Activated T-cell treated with anti-CD3 and anti-CD28 coated beads for 4 hours (primary cell): ENCODE measurements at places on chromosomes 7 and 10.
A peak's percentile ranks its signal among the peaks of the same experiment; 100 is the strongest.

- DNase-seq = no peak
Observed at GRCh38 chr7:69682518-69682917, 84.2 kb downstream of the AUTS2 start.

GRCh38 chr7:38432671-38433070, 159.2 kb upstream of the TARP start:
- no peak for DNase-seq

DNA sequence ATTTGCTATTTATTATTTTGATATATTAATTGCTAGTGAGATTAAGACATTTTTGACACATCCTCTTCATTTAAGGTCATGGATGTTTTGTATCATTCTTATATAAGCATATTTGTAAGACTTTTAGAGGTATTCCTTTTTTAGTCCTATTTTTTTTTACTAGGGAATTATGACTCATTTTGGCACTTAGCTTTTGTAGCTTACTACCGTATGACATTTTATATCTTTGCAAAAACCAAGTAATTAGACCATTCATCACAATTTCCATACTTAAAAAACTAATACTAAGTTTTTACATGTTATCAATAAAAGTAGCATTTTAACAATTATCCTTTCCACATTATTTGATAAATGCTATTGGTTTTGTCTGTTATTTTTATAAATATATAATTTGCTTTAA, 41.6 kb downstream of the BMPR1A start:
- DNase-seq = no peak

- no peak for DNase-seq
Observed at GRCh38 chr7:111368381-111369065, 193.8 kb downstream of the IMMP2L start.

DNA sequence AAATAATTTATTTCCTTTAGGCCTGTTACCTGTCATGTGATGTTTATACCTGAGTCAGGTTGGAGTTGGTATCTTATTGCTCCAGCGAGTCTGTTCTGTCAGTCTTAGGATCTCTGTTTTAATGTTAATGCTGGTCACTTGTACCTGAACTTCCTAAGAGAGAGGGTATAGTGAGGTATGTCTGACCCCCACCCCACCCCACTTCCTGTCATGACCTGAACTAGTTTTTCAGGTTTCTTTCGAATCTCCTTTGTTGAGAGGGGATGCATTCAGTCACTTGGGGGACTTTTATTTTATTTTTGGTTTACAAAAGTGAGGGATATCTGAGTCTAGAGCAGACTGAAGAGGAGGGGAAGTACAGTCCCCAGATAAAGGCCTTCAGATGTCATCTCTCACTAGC, 769.0 kb upstream of the COBL start:
- DNase-seq = no peak

DNA sequence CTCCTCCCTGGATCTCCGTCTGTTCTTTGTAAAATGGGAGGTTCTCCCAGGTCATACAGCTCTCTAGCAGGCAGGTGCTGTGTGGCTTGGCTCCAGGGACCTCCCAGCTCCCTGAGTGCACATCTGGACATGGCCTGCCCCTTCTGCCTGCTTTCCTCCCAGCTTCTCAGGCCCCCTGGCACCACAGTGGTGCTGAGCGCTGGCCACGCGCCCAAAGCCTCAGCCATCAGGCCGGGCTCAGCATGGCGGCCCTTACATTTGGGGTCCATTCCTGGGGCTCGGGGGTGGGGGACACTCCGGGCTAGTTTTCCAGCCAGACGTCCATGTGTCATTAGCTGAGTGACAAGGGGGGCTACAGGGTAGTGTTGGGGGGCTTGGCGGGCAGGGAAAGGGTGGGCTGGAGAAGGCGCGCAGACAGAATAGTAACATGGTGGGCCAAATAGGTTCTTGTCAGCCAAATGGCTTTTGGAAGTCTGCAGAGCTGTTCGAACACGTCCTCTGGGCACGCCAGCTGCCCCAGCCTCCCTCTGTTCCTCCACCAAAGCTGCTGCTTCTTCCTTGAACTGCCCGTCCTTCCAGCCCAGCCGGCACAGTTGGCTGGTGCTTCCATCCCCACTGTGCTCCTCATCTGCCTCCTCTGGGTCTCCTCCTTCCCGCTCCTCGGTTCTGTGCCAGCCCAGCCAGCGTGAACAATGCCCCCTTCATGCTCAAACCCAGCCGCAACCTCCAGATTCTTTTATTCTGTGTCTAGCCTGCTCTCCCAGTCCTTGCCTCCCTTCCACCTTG, 65.9 kb downstream of the GOLGA7B start:
- no peak for DNase-seq

- DNase-seq = no peak
Observed at GRCh38 chr7:78159545-78159944, 361.0 kb downstream of the PHTF2 start.

DNA sequence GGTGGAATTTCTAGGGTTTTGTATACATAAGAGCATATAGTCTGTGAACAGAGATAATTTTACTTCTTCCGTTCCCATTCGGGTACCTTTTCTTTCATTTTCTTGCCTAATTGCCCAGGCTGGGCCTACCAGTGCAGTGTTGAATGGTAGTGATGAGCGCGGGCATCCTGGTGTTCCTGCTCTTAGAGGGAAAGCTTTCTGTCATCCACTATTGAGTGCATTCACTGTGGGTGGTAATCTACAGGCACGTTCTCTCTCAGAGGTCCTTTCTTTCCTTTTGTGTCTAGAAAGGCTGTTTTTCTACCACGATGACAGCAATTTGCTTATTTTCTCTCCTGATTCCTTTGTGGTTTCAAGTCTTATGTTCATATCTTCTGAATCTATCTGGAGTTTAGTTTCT, 65.0 kb downstream of the INPP5A start:
- no peak for DNase-seq

DNA sequence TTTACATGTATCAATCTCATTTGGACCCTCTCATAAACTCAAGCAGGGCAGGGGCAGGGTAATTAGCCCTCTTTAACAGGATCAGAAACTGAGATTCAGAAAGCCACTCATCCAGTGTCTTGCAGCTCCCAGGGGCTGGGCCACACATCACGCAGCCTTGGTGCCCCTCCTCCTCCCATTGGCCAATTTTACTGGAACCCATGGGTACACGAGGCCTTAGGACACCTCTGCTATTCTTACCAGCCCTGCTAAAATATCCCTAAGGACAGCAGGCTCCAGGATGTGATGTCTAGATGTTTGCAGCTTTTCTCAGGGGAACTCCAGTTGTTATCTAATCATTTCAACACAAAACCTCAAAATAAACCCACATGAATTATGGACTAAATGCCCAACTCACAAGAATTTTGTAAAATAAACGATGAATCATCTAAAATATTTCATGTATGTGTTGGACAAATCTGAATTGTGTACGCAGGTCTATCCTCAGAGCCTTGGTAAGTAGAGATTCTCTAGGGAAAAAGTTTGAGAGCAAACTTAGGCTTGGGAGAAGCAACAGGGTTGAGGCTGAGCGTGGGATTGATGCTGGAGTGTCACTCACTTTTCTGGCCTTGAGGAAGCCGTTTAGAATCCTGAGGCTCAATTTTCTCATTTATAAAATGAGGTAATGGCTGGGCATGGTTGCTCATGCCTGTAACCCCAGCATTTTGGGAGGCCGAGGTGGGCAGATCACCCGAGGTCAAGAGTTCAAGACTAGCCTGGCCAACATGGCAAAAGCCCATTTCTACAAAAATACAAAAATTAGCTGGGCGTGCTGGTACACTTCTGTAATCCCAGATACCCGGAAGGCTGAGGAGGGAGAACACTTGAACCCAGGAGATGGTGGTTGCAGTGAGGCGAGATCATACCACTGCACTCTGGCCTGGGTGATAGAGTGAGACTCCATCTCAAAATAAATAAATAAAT, 69.7 kb upstream of the TNS3 start:
- no peak for DNase-seq

GRCh38 chr7:84364708-84365107, 170.1 kb upstream of the SEMA3A start:
- DNase-seq = no peak

DNA sequence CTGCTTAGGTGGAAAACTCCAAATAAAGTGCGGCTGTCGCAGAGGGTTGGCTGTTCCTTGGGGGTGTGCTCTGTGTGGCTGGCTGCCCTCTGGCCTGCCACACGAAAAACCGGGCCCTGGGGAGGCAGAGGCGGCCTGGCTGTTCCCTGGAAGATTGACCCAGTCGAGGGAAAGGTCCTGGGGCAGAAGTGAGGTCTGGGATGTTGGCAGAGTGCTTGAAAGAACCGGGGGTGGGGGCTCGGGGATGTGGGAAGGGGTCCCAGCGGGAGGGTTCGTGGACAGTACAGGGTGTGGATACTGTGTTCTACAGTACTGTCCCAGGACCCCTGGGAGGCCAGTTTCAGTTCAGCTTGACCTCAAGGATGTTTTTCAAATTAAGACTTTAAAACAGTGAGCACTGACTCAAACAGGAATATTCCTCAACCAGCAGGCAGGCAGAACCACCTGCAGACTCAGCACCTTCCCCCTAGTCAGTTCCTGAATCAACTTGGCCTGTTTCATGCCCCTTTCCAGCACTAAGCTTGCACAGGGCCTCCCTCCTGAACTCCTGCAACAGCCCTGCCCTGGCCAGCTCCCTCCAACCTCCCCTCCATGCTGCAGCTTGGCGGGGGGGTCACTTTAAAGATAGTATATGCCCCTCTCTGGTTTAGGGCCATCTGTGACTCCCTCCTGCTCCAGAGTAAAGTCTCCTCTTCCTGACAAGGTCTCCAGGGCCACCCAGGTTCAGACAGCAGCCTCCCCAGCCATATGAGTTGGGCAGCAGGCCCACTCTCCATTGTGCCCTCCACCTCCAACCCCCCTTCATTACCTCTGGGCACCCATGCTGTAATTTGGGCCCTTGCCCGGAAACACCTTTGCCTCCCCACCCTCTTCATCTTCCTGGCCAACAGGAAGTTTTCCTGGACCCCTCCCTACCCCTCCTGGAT, 3.2 kb upstream of the ATP6V1F start:
- no peak for DNase-seq

- no peak for DNase-seq
Observed at GRCh38 chr7:1564603-1565022, 5.2 kb downstream of the PSMG3 start.

DNA sequence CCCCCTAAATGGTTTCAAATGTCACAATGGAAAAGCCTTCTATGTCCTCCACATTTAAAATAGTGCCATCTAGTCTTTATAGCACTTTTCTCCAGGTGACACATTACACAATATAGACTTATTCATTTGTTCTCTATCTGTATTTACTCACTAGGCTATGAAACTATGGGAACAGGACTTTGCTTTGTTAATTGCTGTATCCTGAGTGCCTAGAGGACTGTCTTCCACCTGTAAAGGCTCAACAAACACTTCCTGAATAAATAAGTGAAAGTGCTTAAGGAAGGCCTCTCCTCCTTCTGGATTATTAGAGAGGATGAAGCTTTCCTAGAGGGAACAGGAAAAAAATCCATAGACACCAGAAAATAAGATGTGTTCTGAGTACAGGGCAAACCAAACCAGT, 397.6 kb upstream of the LRRN3 start:
- no peak for DNase-seq

GRCh38 chr10:5975641-5976473, 1.5 kb downstream of the IL15RA start:
- peak; percentile 34 for DNase-seq

DNA sequence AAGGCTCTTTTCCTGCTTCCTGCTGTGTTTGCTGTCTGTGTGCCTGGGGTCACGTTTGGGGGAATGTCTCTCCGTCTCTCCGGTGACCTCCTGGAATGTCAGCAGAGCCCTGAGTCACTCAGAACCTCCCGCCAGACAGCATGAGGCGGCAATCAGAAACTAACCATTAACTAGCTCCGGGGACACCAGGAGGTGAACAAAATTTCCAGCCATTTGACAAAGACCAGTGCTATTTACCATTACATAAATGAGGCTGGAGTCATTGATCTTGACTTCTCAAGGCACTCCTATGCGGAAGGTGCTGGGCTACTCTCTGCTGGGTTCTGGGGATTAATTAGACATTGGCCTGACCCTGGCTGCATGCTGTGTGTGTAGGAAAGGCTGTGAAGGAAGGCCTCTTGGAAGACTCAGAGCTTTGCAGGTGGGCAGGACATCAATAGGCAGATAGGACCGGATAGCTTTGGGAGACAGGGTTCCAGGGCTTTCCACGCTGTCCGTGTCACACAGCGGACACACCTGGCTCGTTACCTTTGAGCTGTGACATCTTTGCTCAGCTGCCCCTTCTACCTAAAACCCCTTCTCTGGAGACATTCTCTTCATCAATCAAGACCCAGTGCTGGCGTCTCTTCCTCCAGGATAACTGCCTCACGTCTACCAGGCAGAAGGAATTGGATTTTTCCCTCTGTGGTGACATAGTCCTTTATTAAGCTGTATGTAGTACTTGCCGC, 77.0 kb downstream of the PFKFB3 start:
- DNase-seq = no peak

GRCh38 chr10:99630991-99631390, 10.8 kb upstream of the SLC25A28 start:
- no peak for DNase-seq

GRCh38 chr7:106089647-106090046, 22.5 kb downstream of the SYPL1 start:
- no peak for DNase-seq

DNA sequence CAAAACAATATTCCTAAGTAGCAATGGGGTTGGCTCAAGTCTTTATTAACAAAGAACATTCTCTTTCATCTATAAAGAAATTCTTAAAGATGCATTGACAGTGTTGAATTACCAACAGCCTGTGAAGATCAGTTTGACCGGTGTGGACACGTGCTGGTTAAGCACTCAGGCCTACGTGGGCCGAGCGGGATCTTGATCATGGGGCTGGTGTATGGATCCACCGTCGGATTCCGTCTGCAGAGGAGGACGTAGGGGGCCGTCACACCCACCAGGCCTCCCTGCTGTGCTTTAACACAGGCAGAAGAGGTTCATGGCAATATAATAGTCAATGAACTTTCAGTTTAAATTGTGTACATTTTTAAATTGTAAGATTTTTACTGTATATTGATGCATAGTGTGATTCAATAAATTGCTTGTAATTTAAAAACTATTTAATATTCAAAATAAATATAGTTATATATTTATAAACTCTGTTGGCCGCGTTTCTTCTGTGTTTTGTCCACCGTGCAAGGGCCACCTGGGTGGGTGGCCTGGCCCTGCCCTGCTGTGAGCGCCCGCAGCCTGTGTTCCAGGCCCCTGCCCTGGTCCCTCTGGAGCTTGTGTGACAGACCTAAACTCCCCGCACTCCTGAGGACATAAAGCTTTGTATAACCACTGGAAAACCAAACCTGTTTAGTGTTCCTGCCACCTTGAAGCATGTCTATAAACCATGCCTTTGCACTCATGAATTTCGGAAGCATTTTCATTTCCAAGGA, 1.9 kb upstream of the BHLHA15 start:
- DNase-seq = no peak

GRCh38 chr10:74502963-74503608, 323.3 kb upstream of the KAT6B start:
- DNase-seq = no peak
